ENCODE measurements at places on chromosomes 5 and 9. TPM values are rescaled to one million over a fixed set of nuclear protein-coding genes. Genes with fewer than 3 reads are reported as not detected.

HAVCR1 gene
- total RNA-seq, result not detected

DNA sequence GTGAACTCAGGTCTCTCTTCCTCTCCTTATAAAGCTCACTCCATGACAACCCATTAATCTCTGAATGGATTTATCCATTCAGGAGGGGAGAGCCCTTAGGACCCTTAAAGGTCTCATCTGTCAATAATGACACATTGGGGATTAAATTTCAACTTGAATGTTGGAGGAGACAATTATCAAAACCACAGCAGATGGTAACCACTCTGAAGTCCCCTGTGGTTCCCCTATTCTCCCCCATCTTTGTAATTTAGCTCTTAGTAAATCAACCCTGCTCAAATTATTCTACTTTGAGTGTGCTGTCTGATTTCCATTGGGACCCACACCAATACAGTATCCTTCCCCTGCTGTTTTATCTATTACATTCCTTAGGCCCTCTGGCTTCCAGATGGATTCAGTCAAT lies 72.0 kb upstream of the RAI14 start:
- DNase-seq, result no peak

DNA sequence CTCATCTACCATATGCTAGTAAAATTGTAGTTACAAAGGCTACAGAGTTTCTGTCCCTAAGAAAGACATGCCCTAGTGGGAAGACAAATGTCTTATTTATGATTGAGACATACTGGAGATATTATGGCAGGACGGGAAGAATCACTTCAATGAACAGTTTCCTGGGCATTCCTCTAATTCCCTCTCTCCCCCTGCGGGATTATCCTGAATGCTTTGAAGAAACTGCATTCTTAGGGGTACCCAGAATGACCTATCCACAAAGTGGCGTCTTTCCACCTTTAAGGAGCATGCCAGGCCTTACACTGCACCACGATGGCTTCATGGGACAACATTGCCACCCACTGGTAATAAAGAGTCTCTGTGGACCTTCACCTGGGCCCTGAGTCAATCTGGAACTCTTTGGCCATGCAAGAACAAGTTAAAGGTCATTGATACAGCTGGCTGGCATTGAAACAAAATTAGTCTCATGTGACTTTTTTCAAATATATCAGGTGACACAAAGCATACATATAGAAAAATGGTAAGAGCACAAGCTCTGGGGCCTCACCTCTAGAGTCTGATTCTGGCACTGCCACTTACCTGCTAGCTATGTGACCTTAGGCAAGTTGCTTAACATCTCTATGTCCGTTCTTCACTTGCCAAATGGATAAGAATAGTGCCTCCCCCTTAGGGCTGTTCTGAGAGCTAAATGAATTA lies 32.0 kb downstream of the ANKRD55 start:
- DNase-seq, result peak; percentile 71

FYB1 gene
- not detected for total RNA-seq

DNA sequence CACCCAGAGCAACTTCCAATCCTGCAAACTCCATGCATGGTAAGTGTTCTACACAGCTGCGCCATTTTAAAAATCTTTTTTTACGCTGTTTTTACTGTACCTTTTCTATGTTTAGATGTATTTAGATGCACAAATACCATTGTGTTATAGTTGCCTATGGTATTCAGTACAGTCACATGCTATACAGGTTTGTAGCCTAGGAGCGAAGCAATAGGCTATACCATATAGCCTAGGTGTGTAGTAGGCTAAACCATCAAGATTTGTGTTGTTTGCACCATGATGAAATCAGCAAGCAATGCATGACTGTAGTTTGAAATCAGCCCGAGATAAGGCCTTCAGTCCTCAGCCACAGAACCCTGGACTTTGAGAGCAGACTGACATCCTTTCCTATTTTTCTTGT lies 101.2 kb downstream of the LIX1 start:
- no peak for DNase-seq

- no peak for DNase-seq
These were observed 96.0 kb downstream of the ANXA2R start for GRCh38 chr5:42943931-42944631.

- no peak for DNase-seq
These were observed 26.4 kb downstream of the UTP15 start for GRCh38 chr5:73591698-73592501.

- no peak for DNase-seq
These were observed 32.4 kb upstream of the C9orf57 start for GRCh38 chr9:72092820-72093219.

FBP1 gene
- total RNA-seq, result 0.95 TPM

WDR31 gene
- total RNA-seq, result 1.4 TPM

DNA sequence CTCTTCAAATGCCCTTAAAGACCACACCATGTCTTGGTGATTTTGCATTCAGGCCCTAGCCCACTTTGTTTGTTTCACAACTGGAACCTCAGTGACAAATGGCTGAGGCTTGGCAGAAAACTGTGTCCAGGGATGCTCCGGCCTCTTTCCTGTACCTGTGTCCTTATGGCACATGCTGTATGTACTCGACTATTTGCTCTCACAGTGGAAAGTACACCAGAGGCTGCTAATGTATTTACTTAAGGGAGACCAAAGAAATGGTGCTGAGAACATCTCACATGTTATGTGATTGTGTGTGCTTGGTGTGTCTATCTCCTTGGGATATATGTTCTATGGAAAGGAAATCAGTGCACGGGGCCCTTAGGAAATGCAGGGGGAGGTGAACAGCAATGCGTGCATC lies 263.3 kb downstream of the GADD45G start:
- no peak for DNase-seq

GRCh38 chr9:137575364-137575715 lies 3.4 kb downstream of the DPH7 start:
- no peak for DNase-seq

GRCh38 chr5:128586848-128587247 lies 48.8 kb upstream of the FBN2 start:
- DNase-seq, result no peak

TEX48 gene
- total RNA-seq, result not detected

GRCh38 chr9:129610213-129610472 lies 10.8 kb downstream of the C9orf50 start:
- no peak for DNase-seq

- DNase-seq, result no peak
These were observed 367.3 kb upstream of the PAPPA start for GRCh38 chr9:115786321-115786720.

ARHGEF37 gene
- 9.2 TPM for total RNA-seq

DNA sequence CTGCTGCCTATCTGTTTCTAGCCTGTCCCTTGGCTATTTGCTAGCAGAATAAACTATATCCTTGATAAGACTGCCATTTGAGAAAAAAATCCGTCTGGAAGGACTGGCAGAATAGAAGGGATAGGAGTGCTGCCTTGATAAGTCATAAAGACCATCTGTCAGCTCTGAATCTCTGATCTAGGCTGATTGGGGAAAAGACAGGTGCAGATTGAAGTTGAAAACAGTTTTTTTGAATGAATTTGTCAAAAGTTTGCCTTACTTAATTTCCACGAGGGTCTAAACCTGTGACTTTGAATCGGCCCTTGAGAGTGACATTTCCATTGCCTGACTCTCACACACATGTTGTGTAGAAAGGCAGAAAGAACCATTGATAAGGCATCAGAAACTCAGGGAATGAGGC lies 218.6 kb downstream of the MAN2A1 start:
- no peak for DNase-seq

DNA sequence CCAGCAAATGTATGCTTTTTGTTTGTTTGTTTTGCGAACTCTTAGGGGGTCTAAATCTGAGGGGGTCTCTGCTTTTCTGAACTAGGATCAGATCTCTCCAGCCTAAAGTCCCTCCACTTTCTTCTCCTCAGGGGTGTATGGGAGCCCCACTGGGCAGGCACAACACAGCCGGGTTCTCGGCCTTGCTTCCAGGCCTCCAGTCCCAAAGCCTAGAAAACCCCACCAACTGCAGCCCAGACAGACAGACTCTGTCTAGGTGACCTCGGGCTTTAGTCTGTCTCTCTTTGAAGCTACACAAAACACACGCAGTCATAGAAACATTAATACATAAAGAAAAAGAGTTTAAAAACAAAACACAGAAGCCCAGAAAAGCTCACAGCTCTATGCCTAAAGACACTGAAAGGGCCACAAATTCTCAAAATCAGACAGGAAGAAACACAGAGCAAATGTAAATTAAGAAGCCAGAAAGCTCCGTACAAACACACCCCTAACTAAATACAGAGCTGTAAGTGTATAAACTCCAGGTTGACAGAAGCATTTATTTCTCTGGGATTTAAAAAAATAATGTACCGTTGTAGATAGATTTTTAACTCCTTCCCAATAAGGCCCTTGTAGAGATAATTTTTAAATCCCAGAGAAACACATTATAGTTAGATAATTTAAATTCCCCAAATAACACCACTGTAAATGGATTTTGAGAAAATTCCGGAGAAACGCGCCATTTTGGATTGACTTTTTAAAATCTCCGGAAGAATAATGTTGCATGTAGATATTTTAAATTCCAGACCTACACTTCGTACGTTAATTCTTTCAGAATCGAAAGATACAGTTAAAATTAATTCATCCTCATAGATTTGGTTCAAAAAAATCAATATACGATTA lies 2.0 kb downstream of the PITX1 start:
- DNase-seq, result no peak

- DNase-seq, result no peak
These were observed 1.0 kb downstream of the NAIF1 start for GRCh38 chr9:128065907-128066712.

DNA sequence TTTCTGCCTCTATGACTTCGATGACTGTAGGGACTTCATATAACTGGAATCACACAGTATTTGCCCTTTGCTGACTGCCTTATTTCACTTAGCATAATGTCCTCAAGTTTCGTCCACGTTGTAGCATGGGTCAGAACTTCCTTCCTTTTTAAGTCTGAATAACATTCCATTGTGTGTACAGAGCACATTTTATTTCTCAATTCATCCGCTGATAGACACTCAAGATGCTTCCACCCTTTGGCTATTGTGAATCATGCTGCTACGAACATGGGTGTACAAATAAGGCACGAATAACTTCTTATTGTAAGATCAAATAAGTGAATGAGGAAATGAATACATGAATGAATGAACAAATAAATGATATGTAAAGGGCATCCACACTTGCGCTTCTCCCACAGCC lies 13.0 kb downstream of the BARX1 start:
- peak; percentile 10 for DNase-seq

DNA sequence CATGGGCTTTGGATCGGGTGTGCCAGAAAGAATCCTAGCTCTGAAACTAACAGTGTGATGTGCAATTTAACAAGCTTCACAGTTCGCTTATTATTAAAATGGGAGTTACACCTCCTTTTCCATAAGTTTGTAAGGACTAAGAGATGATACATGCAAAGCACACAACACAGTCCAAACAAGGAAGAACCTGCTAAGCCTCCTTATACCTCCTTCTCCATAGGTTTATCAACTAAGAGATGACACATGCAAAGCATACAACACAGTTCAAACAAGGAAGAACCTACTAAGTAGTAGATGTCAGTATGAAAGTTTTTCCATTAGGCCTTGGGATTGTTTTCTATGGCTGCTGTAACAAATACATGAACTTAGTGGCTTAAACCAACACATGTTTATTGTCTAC lies 215.9 kb downstream of the DCP2 start:
- no peak for DNase-seq

DNA sequence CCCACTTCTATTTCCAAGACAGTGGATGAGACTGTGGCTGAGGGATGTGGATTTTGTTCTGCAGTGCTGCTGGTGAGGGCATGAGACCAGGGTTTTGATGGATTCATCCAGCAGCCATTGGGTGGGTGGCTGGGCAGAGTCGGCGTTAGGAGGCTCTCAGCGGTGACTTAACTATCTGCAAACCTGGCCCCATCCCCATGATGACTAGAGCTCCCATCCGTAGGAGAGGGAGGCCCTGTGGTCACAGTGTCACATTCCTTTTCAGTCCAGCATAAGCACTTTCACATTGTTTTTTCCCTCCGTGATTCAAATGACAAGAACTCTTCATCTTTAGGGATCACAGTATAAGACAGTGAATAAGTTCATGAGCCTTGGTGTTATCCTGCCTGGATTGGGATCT lies 60.4 kb upstream of the SPRY4 start:
- no peak for DNase-seq

DNA sequence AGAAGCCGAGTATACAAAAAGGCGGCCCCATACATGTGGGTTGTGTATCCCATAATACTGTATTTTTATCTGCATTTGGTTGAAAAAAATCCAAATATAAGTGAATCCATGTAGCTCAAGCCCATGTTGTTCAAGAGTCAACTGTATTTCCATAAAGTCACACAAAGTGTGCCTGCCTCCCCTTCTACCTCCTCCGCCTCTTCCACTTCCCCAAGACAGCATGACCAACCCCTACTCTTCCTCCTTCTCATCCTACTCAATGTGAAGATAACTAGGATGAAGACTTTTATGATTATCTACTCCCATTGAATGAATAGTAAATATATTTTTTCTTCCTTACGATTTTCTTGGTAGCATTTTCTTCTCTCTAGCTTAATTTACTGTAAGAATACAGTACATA lies 92.7 kb downstream of the RFX3 start:
- no peak for DNase-seq

DNA sequence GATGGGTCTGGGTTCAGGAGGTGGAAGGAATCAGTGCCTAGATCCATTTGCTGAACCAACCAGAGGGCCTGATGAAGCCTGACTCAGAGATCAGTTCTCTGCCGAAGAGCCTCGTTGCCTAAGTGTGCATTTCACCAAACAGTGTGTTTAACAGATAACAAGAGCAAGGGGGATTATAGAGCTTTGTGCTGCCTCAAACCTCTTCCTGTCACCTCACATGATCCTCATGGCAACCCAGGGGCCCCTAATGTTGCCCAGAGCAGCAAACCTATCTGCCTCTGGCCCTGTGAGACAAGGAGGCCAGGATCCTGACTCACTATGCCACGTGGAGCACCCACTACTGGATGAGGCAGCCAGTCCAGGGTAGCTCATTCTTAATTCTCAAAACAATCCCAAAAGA lies 66.3 kb upstream of the EPB41L4B start:
- no peak for DNase-seq

DNA sequence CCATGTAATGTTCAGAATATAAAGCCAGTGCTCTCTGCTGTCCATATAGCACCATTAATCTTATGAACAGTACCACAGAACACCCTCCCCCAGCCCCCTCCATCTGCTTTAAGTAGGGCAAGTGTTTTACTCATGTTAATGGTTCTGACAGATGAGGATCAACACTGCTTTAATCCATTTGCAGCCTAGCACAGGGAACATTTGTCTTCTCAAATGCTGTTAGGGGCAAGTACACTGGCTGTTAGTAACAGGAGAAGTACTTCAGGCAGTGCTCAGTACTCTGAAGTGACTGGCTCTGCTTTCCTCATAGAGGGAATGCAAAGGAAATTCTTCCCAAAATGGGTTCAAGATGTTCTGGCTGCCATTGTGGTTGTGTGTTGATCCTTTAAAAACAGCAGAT lies 202.6 kb downstream of the DCP2 start:
- DNase-seq, result no peak

ARL14EPL gene
- total RNA-seq, result 0.39 TPM
